DMS79 (cell line): ENCODE measurements at places on chromosomes 7 and 10.

GRCh38 chr10:61754587-61755550 lies 92.1 kb downstream of the CABCOCO1 start:
- no peak for DNase-seq

GRCh38 chr7:101589052-101589451 lies 40.0 kb downstream of the MYL10 start:
- DNase-seq: no peak

DNA sequence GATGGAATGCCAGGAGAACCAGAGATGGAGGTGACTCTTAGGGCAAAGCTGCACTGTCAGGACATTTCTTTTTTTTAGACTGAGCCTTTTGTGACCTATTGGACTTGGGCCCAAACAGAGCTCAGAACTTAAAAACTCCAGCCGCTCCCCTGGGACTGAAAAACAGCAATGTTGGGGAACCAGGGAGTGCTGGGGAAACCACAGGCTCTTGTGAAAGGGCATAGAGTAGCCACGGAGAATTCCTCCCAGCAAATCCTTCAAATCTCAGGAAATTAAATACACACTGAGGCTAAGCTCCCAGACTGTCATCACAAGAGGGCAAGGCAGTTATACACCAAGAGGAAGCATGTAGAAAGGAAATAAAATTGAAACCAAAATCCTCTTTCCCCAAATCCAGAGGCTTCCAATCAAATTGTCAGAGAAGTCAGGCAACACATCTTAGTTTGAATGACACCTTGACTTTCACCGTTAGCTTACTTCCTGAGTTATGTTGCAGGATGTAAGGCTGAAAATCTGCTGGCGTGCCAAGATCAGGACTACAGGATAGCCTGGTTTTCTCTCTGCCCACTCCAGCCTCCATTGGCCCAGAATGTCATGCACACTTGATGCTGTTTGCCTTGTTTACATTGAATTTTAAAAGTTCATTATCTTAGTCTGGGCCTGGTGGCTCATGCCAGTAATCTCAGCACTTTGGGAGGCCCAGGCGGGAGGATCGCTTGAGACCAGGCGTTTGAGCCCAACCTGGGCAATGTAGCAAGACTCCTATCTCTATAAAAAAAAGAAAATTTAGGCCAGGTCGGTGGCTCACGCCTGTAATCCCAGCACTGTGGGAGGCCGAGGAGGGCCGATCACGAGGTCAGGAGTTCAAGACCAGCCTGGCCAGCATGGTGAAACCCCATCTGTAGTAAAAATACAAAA lies 2.6 kb upstream of the RFC2 start:
- no peak for DNase-seq

GRCh38 chr7:50682573-50682972 lies 100.1 kb downstream of the GRB10 start:
- DNase-seq: no peak

GRCh38 chr10:113986316-113986715 lies 57.4 kb upstream of the ADRB1 start:
- no peak for DNase-seq

- DNase-seq: no peak
These were observed 64.4 kb downstream of the SUGCT start for GRCh38 chr7:40199076-40199802.

DNA sequence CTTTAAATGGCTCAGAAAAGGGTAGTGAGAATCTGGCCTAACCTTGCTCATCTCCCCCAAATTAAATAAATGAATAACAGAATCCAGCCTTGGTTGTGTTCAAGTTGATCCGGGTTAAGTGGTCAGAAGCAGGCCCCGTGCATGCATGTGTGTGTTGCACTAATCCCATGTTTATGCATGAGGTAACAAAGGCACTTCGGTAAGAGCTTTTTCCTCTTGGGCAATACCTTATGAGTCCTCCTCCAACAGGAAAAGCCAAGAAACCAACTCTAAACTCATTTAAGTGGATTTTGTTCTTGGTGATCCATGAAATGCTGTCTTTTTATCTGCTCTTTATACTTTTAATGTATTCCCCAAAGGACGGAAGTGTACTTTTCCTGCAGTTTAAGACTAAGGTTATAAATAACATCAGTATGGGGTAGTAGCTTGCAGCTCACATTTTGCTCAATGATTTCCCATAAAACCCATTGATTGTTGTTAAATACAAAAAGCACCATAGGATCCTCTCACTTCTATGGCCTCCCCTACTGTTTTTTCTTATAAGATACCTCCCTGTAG lies 104.9 kb upstream of the YAE1 start:
- no peak for DNase-seq
